ENCODE measurements at places on chromosomes 5 and 9.

- DNase-seq: no peak
Measured at GRCh38 chr5:67206929-67207328, 10.3 kb upstream of the CD180 start.

- no peak for DNase-seq
Measured at GRCh38 chr5:73940026-73940425, 314.0 kb downstream of the ARHGEF28 start.

DNA sequence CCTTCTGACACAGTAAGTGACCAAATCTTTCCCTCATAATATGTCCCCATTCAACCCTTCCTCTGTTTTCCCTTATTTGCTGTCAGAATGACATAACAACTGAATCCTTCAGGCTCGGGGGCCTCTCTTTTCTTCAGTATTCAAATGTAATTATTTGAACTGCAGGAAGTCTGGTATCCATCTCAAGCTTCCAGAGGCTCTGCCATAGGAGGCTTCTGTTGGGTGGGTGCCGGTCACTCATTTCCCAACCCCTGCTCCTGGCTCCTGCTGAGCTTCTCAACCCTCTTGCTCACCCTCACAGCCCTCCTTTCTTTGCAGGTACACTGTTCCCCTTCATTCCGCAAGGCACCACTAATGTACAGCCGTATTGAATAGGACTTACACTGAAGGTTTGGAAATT lies 151.8 kb upstream of the MAP3K1 start:
- no peak for DNase-seq

DNA sequence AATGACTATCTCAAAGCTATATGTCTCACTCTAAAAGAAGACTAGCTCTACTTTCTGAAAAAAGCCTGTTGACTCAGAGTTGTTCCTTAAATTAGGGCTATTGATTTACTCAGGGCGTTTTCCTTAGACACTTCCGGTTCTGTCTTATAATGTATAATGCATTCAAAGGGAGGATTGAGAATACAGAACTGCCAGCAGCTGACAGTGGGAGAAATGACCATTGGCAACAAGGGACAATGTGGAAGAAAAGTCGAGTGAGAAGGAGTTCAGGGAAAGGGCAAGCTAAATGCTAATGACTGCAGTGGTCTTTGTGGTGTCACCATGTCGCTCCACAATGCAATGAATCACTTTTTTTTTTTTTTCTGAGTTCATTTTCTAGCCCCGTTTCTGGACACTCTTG lies 65.7 kb upstream of the ANKH start:
- DNase-seq: no peak

DNA sequence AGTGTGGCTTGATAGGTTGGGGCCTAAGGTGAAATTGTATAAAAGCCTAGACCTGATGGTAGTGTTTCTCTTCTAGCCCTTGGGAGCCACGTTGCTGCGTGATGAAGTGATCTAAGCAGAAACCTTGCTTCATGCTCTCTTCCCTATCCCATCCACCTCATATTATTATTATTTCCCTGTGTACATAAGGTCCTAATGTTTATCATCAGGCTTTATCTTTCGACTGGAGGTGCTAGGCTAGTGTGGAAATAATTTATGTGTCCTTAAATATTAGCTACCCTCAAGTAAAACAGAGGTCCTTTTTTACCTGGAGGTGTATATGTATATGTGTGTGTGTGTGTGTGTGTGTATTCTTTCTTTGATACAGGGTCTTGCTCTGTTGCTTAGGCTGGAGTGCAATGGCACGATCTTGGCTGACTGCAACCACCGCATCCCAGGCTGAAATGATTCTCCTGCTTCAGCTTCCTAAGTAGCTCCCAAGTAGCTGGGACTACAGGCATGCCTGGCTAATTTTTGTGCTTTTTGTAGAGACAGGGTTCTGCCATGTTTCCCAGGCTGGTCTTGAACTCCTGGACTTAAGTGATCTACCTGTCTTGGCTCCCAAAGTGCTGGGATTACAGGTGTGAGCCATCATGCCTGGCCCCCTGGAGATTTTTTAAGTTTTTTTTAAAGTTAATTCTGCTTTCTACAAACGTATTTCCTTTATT lies 3.7 kb downstream of the UGCG start:
- no peak for DNase-seq

- DNase-seq: no peak
Measured at GRCh38 chr9:111789881-111790280, 4.9 kb downstream of the SHOC1 start.

GRCh38 chr9:94951324-94952135 lies 225.0 kb downstream of the AOPEP start:
- no peak for DNase-seq

- no peak for DNase-seq
Measured at GRCh38 chr5:35488055-35488454, 129.6 kb upstream of the SPEF2 start.

DNA sequence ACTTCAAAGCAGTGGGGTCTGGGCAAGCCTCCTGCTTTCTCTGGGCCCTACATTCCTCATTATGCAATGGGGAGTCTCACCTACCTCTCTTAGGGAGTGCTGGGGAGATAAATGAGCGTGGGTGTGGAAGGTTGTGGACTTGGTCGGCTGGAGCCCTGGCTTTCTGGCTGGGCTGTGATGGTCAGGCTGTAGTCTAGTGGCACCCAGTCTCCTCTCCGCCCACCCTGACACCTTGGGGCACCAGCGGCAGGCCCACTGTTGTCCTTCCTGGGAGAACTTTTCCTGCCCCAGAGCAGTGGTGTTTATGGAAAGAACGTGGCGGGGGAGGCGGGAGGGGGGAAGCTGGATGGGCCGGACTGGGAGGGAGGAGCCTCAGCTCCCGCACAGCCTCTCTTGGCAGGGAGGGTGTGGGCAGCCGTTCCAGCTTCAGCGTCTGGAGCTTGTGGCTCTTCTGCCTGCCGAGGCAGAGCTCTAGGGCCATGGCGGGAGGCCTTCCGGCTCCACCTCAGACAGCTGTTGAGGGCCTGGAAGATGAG lies 4.1 kb downstream of the PTGS1 start:
- DNase-seq: peak; percentile 75

DNA sequence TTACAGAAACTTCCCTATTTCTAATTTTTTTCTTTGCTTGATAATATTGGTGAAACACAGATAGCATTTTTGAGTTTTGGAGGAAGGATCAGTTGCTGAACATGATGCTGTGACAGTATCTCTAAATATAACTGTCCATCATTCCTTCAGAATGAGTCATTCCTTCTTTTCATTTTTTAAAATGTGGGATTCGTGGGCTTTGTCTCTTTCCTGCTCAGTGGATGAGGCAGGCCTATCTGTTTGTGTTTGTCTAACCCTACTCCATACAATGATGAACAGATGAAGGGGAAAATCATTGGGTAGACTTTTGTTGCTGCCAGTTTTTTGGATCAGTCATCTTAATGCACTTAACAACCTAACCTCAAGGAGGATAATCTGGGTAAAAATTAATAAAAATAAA lies 15.7 kb upstream of the OR13C8 start:
- DNase-seq: no peak

DNA sequence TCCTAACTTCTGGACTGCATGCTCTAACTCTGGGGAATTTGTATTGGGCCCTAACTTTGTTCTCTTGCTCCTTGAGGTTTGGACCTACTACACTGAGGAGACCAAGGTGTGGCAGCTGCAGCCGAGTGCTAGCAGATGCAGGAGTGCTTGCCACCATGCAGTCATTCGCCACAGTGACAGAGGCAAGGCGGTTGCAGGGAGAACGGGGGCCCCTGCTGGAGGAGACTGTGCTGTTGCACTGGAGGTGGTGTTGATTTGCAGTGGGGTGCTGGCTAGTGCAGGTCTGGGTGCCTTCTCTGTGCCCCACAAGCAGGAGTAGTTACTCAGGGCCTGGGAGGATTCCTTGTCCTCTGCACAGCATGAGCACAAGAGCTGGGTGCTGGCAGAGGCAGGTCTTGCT lies 22.4 kb upstream of the DIRAS2 start:
- DNase-seq: no peak

- no peak for DNase-seq
Measured at GRCh38 chr5:9498541-9499497, 47.1 kb downstream of the SEMA5A start.
